ENCODE measurements at places on chromosomes 12 and 14.

- DNase-seq = no peak
Measured at GRCh38 chr12:115253049-115253448, 569.1 kb upstream of the TBX3 start.

- DNase-seq = no peak
Measured at GRCh38 chr12:19988459-19988873, 379.9 kb upstream of the PDE3A start.

DNA sequence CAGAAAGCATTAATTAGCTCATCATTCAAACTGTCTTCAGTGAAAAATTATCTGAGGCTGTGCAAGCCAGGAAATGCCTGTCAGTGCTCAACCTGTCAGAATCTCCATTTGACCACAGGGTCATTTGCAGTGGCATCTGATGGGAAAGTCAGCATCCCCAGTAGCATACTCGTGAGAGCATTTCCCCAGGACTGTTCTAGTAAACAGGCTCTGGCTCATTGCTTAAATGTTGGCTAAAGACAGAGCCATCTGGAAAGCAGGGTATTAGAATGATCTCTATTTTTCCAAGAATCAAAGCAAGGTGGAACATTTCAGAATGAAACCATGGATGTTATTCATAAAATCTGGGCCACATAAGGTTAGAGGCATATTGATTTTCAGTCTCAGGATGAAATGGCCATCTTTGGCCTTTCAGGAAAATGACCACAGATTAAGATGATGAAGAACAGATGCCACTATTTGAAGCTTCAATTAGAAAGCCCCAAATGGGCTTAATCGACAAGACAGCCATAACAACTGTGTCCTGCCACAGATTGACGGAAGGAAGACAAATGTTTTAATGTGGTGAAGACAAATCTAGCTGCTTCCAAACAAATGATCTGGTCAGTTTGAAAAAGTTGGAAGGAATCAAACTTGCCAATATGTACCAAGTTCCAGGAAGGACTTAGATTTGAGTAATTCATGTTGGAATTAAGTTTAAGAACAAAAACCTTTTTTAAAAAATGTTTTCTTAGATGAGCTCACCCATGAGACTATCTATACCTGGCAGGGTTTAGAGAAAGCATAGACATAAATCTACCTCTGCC lies 94.0 kb upstream of the FAR2 start:
- DNase-seq = no peak

DNA sequence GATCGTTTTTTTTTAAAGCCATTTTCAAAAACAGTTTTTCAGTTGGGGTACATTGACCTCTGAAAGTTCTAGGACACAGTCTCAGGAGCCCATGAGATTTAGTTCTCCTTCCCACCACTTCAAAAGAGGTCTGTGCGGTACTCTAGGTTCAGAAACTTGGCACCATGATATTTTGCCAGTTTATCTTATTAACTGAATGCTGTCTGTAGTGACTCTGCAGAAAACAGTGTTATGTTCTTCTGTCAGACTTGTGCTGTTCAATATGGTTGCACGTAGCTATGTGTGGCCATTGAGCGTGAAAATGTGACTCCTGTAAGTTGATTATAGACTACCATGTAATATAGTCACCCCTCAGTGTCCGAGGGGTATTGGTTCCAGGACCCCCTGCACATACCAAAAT lies 35.9 kb downstream of the CRADD start:
- DNase-seq = no peak

- no peak for DNase-seq
Measured at GRCh38 chr14:55057919-55058318, 6.5 kb downstream of the MAPK1IP1L start.

DNA sequence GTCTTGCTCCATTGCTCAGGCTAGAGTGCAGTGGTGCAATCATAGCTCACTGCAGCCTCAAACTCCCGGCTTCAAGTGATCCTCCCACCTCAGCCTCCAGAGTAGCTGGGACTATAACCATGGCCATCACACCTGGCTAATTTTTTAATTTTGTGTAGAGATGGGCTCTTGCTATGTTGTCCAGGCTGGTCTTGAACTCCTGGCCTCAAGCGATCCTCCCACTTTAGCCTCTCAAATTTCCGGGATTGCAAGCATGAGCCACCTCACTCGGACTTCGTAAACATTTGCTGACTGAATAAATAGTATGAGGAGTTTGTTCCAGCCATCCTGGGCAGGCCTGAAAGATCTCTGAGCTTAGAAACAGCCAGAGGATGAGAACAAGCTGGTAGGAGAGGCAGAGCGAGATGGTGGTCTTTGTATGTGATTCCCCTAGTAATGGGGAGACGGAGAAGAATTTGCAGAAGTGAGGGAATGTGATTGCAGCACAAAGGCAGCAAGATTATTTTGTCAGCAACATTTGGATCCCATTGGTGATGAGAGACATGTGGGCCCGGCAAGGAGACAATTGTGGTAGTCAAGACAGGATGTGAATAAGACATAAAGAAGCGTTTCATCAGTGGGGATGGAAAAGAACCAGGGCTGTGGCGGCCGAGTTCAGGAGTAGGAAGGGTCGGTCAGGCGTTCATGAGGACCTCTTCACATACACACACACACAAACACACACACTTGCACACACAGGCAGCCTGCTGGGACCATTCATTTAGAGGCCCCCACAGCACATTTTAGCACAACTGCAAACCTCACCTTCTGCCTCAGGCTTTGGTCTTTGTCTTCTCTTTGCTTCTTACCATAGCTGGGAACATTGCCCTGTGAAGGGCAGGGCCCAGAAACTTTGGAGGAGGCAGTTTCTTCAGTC lies 155.5 kb downstream of the ZFP36L1 start:
- DNase-seq = no peak

DNA sequence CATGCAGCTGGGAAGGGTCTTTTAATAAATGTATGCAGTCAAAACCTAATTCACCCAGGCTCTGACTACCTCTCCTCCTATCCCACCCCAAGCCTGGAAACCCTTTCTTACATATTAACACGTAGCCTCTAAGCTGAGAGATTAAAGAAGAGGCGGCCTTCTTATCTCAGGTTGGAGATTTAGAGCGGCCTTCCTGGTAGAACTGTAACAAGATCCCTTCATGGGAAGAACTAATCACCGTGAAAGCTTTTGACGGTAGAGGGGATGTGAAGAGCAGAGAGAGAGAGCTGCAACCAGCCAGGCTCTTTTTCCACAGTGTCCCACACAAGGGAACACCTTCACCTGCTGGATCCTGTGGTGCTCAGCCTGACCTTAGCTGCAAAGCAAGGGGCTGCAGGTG lies 367.4 kb downstream of the MED13L start:
- DNase-seq = no peak

DNA sequence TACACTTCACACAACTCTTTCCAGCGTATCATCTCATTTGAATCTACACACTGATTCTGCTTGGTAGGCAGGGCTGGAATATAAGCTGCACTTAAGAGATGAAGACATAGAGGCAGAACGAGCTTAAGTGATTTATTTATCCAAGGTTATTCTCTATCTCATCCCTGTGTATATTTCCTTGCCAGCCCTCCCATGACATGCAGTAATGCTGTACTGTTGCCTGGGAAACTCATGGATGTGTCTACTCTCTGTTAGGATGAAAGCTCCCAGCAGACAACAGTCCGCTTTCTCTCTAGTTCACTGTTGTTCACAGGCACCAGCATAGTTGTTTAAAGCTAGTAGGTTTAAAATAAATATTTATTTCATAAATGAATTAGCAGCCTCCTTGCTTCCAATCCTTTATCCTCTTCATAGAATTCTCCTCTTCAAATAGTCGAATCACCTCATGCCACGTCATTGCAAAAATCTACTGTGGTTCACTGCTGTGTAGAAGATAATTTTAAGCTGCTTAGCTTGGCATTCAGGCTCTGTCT lies 25.4 kb downstream of the FGF6 start:
- no peak for DNase-seq

DNA sequence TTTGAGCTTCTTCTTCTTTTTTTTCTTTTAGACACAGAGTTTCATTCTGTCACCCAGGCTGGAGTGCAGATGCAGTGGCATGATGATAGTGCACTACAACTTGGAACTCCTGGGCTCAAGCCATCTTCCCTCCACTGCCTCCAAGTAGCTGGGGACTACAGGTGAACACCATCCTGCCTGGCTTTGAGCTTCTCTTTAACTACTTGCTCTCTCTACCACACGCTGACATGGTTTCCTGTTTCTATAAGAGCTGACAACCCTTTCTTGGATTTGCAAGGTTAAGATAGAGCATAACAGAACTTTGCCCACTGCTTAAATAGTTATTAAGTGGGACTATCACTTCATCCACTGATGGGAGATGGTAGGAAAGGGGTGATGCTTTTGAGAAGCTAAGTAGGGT lies 82.4 kb upstream of the SLC38A2 start:
- no peak for DNase-seq

DNA sequence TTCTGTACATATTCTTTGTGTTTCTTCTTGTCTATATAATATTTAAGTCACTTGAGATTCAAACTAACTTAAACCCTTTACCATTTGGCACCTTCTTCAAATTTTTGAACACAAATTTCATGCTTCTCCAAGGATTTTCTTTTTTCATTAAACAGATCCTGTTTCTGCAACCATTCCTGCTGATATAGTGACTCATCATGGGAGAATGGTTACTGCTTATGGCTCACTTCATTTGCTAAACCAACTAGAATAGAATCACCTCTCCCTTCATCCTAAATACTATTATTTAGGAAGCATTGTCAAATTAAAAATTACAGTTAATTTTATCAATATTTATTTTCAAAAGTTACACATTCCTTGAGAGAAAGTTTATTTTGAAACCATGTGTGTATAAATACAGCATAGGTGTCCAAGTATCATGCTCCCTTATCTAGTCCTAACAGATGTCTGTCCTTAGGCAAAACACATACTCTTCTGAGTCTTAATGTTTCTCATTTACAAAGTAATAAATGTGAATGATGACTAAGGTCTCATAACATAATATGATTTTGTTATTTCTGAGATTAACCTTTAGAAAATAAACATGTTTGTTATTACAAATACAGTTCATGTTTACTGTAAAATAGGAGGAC lies 40.7 kb downstream of the PLCZ1 start:
- no peak for DNase-seq

GRCh38 chr12:76424941-76425340 lies 76.7 kb upstream of the BBS10 start:
- DNase-seq = no peak

GRCh38 chr14:103662591-103662990 lies 33.6 kb downstream of the KLC1 start:
- no peak for DNase-seq

DNA sequence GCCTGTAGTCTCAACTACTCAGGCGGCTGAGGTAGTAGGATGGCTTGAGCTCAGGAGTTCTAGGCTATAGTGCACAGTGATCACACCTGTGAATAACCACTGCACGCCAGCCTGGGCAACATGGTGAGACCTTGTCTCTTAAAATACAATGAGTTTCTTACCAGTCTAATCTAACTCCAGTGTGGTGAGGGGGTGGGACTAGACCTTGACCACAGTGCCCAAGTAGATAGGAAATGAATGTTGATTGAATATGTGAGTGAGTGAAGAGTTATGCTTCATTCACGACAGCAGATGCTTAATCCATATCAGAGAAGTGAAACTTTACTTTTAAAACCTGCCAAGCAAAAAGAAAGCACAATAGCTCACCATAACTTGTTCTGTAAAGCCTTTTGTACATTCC lies 11.2 kb upstream of the AK7 start:
- no peak for DNase-seq

GRCh38 chr14:90405755-90406154 lies 8.9 kb downstream of the CALM1 start:
- DNase-seq = no peak

GRCh38 chr12:27627123-27627852 lies 69.0 kb upstream of the REP15 start:
- no peak for DNase-seq

DNA sequence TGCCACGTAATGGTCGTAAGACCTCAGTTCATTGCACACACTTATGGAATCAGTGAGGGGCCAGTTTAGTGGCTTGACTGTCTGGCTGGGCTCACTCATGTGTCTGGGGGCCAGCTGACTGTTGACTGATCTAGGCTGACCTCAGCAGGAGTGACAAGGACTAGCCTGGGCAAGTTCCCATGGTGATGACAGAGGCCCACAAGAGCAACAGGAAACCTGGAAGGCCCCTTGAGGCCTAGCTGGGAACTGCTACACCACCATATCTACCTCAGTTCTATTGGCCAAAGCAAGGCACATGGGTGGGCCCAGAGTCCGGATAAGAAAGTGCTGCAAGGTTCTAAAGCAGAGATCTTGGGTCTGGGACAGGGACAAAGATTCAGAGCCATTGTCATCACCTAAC lies 21.3 kb upstream of the RFLNA start:
- DNase-seq = no peak

GRCh38 chr14:93462479-93462878 lies 31.7 kb downstream of the UNC79 start:
- no peak for DNase-seq

- DNase-seq = no peak
Measured at GRCh38 chr12:94941440-94941862, 62.0 kb downstream of the NDUFA12 start.

GRCh38 chr14:88522393-88522792 lies 32.4 kb downstream of the PTPN21 start:
- no peak for DNase-seq
